ENCODE measurements at places on chromosomes 3 and 15.

GRCh38 chr3:187743195-187744141 lies 1.8 kb downstream of the BCL6 start:
- DNase-seq = peak; percentile 77

DNA sequence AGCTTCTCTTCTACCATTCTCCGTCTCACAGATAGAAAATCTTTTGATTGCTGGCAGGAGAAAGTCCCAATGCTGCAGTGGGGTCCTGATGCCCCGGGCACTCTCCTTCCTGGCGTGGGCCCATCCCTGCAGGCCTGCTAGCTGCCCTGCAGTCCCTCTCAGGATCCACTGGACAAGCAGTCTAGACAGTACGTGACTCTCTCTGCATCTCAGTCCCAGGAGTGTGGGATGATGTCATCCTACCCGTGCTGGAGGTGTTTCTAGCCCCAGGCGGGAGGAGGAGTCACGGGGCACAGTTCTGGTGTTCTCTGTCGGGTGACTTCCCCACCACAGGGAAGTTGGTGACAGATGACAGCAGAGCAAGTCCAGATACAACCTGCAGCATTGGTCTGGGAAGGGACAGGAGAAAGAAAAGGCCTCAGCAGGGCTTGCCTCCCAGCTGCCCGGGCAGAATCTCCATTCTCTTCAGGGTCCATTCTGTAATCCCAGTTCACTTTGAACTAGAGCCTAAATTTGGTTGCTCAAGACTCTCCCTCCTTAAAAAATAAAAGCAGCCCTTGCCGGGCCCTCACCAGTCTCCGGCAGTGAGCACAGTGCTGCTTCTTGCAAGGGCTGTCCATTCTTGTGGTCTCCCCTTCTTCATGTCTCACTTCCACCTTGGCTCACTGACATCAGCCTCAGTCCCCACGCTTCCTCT lies 30.6 kb downstream of the SLC28A1 start:
- peak; percentile 95 for DNase-seq

GRCh38 chr3:18670759-18671158 lies 245.6 kb upstream of the SATB1 start:
- DNase-seq = no peak

GRCh38 chr3:140468407-140468806 lies 209.5 kb upstream of the TRIM42 start:
- DNase-seq = no peak

DNA sequence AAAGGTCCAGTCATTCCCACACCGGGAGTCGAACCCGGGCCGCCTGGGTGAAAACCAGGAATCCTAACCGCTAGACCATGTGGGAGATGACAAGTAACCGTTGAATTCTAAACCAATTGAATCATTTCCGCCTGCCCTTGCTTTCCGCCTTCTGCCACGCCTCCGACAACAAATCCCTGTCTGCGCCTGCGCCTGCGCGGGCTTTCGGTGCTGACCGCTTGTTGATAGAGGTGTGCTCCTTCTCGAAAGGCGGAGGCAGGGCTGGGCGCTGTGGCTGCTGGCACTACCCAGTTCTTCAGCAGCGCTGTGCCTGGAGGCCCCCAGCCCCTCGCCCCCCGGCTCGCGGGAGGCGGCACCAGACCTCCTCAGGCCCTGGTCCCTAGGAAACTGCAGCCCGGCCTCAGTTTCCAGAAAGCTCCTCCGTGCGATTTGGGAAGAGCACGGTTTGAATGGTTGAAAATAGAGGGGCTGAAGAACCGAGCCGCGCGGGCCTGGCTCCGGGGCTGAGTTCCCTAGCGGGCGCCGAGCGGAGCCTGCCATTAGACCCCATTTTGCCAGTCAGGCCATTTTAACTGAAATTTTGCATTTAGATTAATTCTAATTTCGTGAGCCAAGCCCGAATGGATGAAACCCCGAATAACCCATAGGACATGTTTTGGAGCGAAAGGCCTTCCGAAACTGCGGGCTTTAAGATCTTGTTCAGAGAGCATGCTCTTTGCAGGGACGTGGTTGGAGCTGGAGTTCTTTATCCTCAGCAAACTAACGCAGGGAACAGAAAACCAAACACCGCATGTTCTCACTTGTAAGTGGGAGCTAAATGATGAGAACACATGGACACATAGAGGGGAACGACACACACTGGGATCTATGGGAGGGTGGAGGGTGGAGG lies 219.3 kb upstream of the ATP10A start:
- peak; percentile 97 for DNase-seq

GRCh38 chr3:168847291-168847883 lies 751.7 kb upstream of the GOLIM4 start:
- peak; percentile 74 for DNase-seq

DNA sequence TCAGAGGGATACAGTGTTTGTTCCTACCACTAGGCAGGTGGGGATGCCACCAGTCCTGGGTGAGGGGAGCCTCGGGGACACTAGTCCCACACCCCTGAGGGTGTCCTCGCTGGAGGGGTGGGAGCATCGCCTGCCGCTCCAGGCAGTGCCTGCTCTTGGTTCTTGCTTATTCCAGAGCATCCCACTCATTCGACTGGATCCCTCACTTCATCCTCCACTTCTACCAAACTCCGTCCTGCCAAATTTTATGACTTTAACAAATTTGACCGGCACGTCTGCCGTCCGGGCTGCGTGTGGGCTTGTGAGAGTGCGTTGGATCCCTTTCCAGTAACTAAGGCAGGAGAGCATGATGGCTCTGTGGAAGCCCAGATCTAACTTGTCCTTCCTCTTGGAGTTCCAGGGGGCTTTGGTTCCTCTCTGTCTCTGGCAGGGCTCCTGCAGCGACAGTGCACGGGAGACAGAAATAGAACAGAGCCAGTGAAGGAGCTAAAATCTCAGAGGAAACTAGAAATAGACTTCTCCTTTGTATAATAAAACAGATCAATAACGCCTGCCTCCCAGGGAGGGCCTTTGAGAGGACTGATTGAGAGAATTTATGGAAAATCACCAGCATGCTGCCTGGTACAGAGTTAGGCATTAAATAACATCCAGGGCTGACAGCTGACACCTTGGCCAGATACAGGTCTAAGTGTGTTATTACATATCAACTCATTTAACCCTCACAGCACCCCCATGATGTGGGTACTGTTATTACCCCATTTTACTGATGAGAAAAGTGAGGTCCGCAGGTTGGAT lies 34.5 kb downstream of the MGLL start:
- DNase-seq = no peak

DNA sequence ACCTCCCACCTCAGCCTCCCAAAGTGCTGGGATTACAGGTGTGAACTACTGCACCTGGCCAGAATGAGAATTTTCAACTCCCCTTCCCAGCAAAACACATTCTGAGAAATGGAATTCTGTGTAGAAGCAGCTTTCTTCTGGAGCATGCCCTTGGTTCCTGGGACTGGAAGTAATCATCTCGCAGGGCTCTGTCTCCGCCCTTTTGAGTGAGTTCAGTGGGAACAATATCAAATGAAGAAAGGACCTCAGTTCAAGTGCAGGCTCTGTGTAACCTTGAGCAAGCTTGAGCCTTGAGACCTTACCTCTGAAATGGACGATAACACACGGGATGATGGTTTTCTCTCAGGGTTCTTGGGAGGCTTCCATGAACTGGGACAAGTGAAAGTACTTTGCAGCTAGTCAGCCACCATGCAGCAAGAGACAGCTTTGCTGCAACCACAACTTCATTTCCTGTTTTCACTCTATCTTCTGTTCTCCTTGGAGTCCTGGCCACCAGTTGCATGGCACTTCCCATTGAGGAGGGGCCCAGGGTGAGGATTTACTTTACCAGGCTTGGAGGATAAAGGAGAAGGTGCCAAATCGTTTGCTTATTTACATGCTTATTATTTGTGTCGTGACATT lies 35.7 kb upstream of the IGF1R start:
- DNase-seq = no peak

- DNase-seq = no peak
Observed at GRCh38 chr3:79881431-79881830, 113.6 kb upstream of the ROBO1 start.

GRCh38 chr3:134486577-134487041 lies 752 bp downstream of the CEP63 start:
- DNase-seq = peak; percentile 72

- DNase-seq = no peak
Observed at GRCh38 chr3:25246913-25247312, 181.2 kb upstream of the RARB start.

DNA sequence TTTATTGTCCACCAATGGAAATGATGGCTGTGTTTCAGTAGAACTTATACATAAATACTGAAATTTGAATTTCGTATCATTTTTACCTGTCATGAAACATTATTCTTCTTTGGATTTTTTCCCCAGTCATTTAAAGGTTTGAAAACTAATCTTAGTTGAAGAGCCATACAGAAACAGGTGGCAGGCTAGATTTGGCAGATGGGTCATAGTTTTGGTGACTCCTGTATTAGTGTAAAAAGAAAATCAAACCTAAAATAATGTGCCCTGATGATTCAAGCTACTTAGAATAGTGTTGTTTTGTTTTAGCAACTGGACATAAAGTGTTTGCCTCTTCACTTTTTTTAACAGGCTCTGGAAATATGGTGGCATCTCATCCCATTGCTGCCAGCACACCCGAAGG lies 68.9 kb downstream of the SIDT1 start:
- DNase-seq = no peak

DNA sequence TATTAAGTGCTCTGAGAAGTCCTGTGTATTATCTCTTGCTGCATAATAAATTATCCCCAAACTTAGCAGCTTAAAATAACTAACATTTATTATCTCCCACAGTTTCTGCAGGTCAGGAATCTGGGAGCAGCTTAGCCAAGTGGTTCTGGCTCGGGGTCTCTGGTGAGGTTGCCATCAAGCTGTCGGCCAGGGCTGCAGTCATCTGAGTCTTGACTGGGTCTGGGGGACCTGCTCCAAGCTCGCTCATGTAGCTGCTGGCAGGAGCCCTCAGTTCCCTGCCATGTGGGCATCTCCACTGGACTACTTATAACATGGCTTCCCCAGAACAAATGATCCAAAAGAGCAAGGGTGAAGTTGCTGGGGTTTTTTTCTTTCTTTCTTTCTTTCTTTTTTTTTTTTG lies 80.7 kb downstream of the SMAD6 start:
- DNase-seq = no peak

DNA sequence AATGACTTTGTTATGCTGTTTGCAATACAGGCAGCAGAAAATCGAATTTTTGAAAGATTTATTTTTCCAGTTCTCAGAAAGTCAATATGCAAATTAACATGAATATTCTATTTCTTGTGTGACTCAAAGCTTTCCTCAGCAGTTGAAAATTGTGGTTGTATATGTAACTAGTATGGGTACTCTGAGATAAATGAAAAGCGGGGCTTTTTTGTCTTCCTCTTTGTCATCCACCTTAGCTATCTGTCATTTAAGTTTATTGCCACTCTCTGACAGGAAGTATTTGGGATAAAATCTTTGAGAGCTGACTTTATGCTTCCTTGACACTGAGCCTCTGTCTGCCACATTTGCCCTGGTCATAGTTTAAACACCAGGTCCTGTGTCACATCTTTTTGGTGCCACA lies 91.5 kb downstream of the ATG7 start:
- DNase-seq = no peak

DNA sequence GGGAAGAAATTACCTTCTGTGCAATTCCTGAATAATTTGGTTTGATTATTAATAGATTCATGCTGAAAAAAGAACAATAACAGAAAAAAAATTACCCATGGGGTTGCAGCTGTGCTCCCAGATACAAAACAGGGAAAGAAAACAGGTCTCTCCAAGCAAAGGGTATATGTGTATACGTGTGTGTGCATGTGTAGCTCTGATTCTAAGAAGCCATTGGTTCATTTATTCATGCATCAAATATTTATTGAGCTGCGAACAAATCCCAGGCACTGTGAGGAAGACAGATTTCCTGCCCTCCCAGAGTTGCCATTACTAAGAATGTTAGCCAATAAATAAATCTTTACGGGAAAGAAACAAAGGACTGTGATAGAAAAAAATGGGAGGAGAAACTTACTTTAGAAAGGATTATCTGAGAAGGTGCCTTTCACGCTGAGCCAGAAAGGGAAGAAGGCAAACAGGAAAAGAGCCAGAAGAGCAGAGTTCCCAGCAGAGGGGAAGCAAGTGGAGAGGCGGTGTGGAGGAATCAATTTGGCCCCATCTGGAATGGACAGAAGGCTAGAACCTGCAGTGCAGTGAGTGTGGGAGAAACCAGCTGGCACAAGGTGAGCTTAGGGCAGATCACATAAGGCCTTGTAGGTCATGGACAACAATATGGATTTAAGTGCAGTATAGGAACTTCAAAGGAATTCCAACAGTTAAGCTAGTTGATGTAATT lies 20.7 kb downstream of the CHL1 start:
- no peak for DNase-seq

DNA sequence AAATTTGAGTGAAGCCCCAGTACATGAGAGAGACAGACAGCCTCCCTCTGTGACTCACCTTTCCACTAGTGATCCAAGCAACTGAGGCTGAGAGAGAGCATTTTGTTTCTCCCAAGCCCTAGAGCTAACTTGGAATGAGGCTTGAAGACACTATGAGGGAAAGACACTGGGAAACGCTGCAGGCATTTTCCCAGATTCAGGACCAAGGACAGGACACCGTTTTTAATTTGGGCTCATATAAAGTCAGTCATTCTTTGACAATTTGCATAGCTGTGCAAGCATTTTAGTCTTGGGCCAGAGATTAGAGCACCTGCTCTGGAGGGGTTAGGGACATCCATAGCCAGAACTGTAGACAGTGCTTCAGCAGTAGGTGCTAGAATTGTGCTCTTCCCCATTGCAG lies 249.0 kb downstream of the AGBL1 start:
- DNase-seq = no peak

- peak; percentile 78 for DNase-seq
Observed at GRCh38 chr3:131036200-131036816, 9.6 kb downstream of the NEK11 start.

- DNase-seq = peak; percentile 48
Observed at GRCh38 chr3:102090721-102091045, 241.4 kb downstream of the NFKBIZ start.

DNA sequence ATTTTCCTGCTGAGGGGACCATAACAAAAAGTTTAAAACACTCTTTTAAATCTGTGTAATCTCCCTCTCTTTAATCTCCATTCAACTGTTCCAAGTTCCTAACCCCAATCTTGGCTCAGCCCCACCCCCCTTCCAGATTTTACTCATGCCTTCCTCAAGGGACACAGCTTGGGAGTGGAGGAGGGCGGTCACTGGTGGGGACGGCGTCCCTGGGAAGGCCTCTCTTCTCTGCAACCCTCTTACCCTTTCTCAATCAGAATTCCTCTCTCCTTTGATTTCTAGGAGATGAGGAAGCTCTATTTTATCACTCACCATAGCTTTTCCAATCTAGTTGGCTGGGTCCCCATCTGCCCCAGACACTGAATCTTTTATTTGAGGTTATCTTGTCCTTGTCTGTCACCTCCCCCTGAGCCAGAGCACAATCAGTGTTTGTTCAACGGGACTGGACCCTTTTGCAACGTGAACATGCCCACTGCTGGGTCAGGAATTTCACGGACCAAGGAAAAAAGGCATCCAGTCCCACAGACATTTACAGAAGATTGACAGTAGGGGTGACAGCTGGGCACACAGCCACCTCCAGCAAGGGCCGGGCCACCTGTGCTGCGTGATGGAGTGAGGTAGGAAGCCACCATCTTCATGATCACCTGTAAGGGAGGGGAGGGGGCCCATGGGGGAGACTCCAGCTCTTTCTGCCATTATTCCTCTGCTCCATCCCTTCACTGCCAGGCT lies 84.0 kb upstream of the HERC1 start:
- DNase-seq = no peak

GRCh38 chr15:52417521-52417920 lies 111.2 kb downstream of the MYO5A start:
- peak; percentile 75 for DNase-seq

- DNase-seq = no peak
Observed at GRCh38 chr3:132753946-132754345, 31.7 kb upstream of the NPHP3 start.
